Spleen (tissue), 13 donors: ENCODE measurements at places on chromosomes 12 and 14.
A peak's percentile ranks its signal among the peaks of the same experiment; 100 is the strongest.

GRCh38 chr14:66069036-66069435 is 417.1 kb upstream of the CCDC196 start:
- no peak for DNase-seq

- DNase-seq, result no peak
Measured at GRCh38 chr12:22286569-22286968, 47.9 kb downstream of the ST8SIA1 start.

GRCh38 chr12:124796303-124796960 is 67.2 kb downstream of the SCARB1 start:
- DNase-seq, result no peak

- DNase-seq, result no peak
Measured at GRCh38 chr14:103657471-103657870, 28.5 kb downstream of the KLC1 start.

- DNase-seq, result no peak
Measured at GRCh38 chr12:126752021-126752420, 1514.9 kb upstream of the TMEM132C start.

- peak; percentile 82 for DNase-seq
Measured at GRCh38 chr12:67647181-67647798, 1.3 kb upstream of the DYRK2 start.

GRCh38 chr12:27840229-27840999 is 60.4 kb upstream of the MANSC4 start:
- no peak for DNase-seq

DNA sequence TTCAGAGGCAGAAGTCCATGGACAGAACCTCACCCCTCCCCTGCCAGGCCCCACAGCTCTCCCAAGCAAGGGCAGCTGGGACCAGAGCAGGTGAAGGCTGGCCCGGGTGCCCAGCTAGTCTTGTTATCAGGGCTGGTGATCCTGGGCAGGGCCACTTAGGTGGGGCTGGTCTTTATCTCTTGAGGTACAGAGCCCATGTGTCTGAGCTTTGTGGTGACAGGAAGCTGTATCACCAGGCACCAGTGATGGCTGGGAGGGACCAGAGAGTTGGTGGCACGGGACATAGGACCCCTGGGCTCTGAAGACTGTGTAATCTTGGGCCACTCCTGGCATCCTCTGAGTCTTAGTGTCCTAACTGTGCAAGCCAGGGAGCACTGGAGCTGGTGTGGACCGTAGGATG is 12.8 kb upstream of the HPD start:
- DNase-seq, result no peak

DNA sequence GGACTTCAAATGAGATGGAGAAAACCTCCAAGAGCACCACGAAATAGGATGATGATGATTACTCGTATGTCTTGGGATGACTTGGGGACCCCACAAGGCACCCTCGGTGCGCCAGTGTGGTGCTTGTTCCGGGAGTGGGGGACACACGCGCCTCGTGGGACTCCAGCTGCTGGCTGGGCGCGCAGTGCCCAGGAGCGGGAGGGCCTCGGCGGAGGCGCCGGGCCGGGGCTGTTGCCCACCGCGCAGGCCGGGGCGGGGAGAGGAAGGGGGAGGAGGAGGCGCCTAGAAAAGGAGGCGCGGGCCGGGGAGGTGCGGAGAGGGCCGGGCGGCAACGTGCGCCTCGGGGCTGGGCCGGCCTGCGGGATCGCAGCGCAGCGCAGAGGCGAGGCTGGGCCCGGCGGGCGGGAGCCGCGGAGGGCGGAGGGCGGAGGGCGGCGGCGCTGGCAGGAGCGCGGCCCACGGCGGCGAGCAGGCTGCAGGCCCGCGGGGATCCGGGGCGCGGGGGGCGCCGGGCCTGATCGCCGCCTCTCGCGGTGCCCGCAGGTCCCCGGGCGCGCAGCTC is at the start of gene RFLNA:
Gene RFLNA, plus strand, starts transcription at position 314 of the 562 bp plus-strand sequence. CDS start 337 bp downstream, outside the sequence.
- no peak for DNase-seq

DNA sequence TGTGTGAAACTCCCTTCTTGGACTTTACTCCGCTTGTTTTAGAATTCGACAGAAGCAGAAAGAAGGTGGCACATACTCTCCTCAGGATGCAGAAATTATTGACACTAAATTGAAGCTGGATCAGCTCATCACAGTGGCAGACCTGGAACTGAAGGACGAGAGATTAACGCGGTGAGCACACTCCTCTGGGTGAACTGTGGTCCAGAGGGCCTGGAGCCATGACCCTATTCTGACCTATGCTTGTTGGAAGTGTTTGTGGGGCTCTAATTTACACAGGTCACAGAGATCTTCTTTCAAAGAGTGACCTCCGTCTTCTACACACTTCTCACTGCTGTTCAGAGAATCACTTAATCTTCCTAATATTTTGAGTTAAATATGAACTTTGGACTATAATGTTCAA is 72.5 kb upstream of the MYF6 start:
- DNase-seq, result no peak

- DNase-seq, result no peak
Measured at GRCh38 chr14:52051251-52051650, 17.6 kb downstream of the NID2 start.

GRCh38 chr14:40188006-40188405 is 755.8 kb upstream of the FBXO33 start:
- no peak for DNase-seq

DNA sequence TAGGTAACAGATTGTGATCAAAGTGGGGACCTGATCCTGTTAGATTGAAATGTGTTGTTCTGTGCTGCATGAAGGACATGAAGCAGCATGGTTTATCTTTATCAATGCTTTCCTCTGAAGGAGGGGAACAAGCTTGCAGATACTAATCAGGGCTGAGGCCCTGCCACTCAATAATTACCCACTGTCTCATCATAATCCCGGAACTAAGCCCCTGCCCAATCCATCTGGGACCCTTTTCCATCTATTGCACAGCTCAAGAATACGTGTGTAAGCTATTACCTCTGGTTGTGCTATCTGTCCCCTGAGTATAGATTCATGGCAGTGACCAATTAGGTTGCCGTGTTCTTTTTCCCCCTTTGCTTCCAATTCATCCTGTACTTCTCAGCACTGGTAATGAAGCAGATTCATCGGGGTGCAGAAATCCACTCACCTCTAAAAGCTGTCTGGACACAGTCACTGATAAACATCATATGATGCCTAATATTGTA is 67.8 kb downstream of the OTX2 start:
- no peak for DNase-seq

DNA sequence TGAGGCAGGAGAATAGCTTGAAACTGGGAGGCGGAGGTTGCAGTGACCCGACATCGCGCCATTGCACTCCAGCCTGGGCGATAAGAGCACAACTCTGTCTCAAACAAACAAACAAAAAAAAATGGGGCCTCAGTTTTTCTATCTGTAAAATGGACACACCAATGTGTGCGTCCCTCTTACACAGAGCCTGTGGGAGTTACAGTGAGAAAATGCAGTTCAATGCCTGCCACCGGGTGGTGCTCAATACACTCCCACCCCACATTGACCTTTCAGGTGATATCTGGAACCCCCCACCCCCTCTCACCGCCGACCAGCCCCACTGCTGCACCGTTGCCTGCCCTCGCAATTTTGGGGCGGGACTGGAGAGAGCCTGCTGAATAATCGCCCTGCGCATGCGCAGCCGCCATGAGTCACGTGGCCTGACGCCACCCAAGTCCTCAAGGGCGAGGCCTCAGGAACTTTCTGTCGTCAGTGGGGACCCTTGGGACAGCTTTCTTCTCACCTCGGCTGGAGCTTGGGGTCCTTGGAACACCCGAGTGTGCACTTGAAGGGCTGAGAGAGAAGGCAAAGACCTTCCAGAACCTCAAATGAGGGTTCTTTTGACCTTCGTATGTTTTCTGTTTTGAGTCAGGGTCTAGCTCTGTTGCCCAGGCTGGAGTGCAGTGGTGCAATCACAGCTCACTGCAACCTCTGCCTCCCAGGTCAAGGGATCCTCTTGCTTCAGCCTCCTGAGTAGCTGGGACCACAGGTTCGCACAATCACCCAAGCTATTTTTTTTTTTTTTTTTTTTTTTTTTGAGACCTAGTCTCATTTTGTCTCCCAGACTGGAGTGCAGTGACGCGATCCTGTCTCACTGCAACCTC is 14.6 kb upstream of the CABP1 start:
- DNase-seq, result no peak

DNA sequence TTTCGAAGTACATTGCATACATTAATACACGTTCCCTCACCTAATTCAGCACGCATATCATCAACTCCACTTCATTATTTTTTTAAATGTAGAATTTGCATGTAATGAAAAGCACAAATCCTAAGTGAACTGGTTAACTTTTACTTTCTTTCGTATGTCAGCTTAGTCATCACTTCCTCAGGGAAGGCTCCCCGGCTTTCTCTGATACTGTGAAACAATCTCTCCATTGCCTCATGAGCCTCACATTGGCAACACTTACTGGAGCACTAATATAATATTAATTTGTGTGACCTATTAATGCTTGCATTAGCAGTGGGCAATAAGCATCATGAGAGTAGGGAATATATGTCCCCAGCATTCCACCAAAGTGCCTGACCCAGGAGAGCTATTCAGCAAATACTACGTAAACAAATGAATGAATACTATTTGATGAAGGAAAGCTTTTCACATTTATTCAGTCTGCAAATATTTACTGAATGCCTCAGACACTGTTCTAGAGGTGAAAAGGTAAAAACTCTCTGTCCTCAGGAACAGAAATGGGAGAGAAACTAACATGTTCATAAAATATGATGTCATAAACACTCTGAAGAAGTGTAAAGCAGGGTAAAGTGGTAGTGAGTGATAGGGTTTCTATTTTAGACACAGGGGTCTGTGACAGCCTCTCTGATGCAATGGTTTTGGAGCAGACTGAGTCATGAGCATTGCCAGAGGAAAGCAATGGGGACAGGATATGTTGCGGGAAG is 327.5 kb upstream of the DIO2 start:
- no peak for DNase-seq

DNA sequence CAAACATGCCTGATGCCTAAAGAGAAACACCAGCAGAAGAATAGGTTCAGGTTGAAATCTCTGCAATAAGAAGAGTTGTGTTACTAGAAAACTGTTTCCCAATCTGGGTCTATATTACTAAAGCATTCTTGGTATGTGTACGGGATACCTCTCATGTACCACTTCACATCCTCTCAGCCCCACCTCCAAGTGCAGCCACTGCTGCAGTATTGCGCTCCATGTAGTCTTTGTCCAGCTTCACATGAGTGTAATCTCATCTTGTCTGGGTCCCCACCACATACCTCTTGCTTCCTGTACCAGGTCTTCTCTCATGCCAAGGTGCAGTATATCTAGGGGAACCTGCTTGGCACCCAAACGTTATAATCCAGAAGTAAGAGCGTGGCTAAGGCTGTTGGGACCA is 187.5 kb upstream of the EEA1 start:
- no peak for DNase-seq

DNA sequence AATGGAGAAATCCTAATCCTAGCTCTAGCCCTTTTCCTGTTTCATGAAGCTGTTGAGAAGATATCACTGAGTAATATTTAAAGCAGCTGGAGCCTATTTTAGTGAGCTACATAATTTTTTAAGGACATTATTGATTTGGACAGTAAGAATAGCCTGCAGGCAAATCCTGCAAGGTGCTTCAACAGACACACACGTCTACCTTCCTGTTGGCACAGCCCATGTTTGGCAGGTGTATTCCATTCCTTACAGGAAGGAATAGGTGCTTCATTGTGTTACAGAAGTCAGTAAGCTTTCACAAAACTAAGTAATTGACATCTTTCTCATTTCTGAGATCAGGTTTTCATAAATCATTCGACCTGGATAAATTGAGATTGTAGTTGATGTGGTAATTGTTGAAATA is 50.6 kb downstream of the FOXA1 start:
- DNase-seq, result no peak

- no peak for DNase-seq
Measured at GRCh38 chr14:36820111-36820709, 158.6 kb downstream of the PAX9 start.

GRCh38 chr12:42475106-42475505 is 114.4 kb downstream of the PRICKLE1 start:
- DNase-seq, result no peak

GRCh38 chr12:90020014-90020413 is 311.4 kb upstream of the ATP2B1 start:
- no peak for DNase-seq

DNA sequence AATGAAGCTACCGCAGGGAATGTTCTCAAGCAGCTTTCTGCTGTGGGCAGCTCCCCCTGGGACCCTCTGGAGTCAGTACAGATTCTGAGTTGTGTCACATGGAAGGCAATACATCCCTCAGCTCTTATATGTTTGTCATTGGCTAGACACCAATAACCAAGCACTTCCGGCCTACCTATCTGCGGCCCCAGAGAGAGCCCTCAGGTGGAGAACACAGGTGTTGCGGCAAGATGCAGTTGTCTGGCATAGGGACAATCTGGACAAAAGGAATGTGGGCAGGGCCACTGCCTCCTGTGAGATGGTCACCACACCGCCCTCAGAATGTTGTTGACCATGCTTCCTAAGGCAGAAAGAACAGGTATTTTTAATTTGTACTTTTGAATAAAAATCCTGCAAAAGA is 118.7 kb downstream of the BRMS1L start:
- DNase-seq, result no peak

- no peak for DNase-seq
Measured at GRCh38 chr14:54136894-54137613, 180.4 kb upstream of the BMP4 start.

- DNase-seq, result no peak
Measured at GRCh38 chr12:49548822-49549648, 10.2 kb downstream of the KCNH3 start.

DNA sequence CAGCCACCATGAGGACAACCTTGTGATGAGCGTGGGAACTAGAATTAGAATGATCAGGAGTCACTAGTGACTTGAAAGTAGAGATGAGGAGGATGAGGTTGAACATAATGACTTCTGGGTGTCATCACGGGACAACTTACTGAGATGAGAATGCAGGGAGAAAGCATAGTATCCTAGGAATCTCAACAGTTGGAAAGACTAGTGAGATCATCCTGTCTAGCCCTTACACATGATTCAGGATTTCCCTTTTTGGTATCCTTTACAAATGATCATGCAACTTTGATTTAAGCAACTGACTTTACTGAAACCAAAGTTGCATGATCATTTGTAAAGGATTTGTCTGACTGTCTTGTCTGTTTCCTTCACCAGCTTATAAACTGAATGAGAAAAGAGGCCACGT is 51.8 kb upstream of the HIF1A start:
- DNase-seq, result no peak

DNA sequence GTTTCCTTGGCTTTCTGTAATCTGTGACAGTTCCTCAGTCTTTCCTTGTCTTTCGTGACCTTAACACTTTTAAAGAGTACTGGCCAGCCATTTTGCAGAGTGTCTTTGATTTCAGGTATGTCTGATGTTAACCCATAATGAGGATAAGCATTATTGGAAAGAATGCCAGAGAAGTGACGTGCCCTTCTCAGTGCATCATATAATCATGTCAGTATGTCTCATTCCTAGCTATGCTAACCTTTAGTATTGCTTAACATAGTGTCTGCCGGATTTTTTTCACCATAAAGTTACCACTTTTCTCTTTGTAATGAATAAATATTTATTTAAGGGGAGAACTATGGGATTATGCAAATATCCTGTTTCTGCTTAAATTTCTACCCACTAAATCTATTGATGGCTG is 28.5 kb downstream of the RERG start:
- DNase-seq, result no peak
